ENCODE measurements at places on chromosomes 1 and 21. TPM values are rescaled to one million over a fixed set of nuclear protein-coding genes. Genes with fewer than 3 reads are reported as not detected.

KCNN3 gene
- total RNA-seq = 0.05 TPM

FAM151A gene
- not detected for total RNA-seq

LGR6 gene
- 5.8 TPM for total RNA-seq

DNA sequence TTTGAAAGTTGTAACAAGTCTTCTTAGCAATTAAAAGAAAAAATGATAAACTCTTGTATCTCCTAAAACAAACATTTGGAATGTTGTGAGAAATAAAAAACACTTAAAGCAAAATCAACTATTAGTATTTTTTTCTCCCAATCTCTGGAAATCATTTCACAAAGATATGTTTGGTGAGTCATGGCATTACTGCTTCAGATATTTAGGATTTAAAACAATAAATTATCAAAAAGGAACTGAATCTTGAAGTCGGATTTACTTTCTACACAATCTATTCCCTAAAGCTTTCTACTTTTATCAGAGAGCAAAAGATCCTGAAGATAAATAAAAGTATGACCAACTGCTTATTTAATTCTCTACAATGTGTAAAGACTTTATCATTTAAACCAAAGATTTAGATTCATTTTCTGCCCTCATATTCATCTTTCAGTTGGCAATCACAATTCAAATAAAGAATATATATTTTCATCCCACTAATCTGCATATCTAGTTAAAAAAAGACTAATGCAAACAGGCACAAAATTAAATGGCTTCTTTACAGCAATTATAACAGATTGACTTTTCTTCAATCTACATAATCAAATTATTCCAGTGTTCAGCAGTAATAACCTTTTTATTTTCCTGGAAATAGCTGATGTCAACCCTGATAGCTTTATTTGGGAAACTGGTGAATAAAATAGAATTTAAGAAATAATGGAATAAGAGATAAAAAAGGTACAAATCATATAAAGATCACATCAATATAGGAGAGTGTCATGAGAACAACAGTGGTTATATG lies 230.0 kb downstream of the COP1 start:
- H3K36me3 ChIP-seq = no peaks in the 10 kb centered on the region
- no peaks in the 10 kb centered on the region for H3K27me3 ChIP-seq
- H3K4me1 ChIP-seq = no peaks in the 10 kb centered on the region
- DNase-seq = no peak
- no peak overlapping the region for H3K4me3 ChIP-seq
- H3K27ac ChIP-seq = no peak overlapping the region

DNA sequence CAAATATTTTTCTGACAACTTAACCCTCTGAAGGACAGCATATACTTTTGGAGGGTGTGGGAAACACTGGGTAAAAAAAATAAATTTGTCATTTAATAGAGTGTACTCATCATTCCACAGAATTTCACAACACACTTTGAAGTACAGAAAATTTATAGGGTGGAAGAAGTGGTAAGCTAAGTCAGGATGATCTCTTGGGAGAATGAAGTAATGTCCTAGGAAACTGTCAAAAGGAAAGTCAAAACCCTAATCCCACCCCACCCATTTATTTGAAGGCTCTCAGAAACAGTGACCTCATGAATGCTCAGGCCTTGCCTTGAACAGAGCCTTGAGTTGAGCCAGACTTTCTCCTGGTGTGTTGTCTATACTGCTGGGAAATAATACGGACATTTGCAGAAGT lies 7.3 kb upstream of the UAP1 start:
- DNase-seq = no peak
- no peak overlapping the region for H3K27ac ChIP-seq
- no peaks in the 10 kb centered on the region for H3K36me3 ChIP-seq
- no peaks in the 10 kb centered on the region for H3K4me1 ChIP-seq

- H3K4me3 ChIP-seq = no peak overlapping the region
- H3K27ac ChIP-seq = no peak overlapping the region
- peaks cover 6% of the 10 kb centered on the region for H3K4me1 ChIP-seq
These were observed 85.2 kb upstream of the RUNX1 start for GRCh38 chr21:35134309-35134708.

GRCh38 chr1:3402258-3403010 lies 52.0 kb upstream of the ARHGEF16 start:
- H3K27ac ChIP-seq = no peak overlapping the region
- no peak overlapping the region for H3K4me3 ChIP-seq
- no peak for DNase-seq

OR2AK2 gene
- not detected for total RNA-seq

- H3K4me1 ChIP-seq = no peaks in the 10 kb centered on the region
- no peak overlapping the region for H3K27ac ChIP-seq
- no peaks in the 10 kb centered on the region for H3K27me3 ChIP-seq
- peaks cover 4% of the 10 kb centered on the region for H3K36me3 ChIP-seq
- DNase-seq = no peak
These were observed 164.0 kb downstream of the NEK7 start for GRCh38 chr1:198320759-198321158.
